NCI-H187 treated with DMSO at 0.1 percent for 48 hours (cell line): ENCODE measurements at places on chromosomes 1 and 21.

- no peak for DNase-seq
Observed at GRCh38 chr1:168179438-168180147, 831 bp downstream of the TIPRL start.

- DNase-seq: no peak
Observed at GRCh38 chr1:244035358-244035757, 15.7 kb upstream of the ZBTB18 start.

DNA sequence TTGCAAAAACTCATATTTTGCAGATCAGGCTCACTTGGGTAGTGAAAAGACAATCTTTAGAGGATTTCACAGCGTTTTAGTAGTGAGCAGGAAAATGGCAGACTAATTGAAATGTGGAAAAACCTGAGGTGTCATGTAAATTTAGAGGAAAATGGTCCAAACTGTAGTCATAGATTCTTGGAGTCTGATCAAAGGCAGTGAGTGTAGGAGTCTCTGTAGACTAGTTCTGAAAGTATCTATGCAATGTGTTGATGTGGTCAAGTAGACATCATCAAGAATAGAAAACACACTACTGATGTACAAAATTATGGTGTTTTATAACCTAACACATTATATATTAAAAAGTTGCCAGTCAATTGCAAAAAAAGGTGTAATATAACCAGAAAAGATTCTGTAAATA, 143.2 kb upstream of the C1orf105 start:
- no peak for DNase-seq

GRCh38 chr1:16076865-16077238, 3.4 kb upstream of the FAM131C start:
- DNase-seq: no peak

GRCh38 chr1:233897325-233898162, 6.9 kb upstream of the SLC35F3 start:
- no peak for DNase-seq

DNA sequence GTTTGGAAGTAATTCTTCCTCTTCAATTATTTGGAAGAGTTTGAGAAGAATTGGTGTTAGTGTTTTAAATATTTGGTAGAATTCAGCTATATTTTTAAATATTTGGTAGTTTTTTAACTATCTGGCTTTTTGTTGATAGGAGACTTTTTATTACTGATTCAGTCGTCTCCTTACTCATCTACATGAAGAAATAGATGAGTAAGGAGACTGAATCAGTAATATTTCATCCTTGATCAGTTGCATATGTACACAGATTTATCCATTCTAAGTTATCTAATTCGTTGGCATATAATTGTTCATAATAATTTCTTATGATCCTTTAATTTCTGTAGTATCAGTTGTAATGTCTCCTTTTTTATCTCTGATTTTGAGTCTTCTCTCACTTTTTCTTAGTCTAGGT, 224.1 kb downstream of the GPR52 start:
- no peak for DNase-seq

- DNase-seq: no peak
Observed at GRCh38 chr1:25106352-25106751, 126.0 kb downstream of the SYF2 start.

- no peak for DNase-seq
Observed at GRCh38 chr1:101237229-101237837, 514 bp downstream of the S1PR1 start.

GRCh38 chr1:21839337-21840037, 27.4 kb downstream of the LDLRAD2 start:
- no peak for DNase-seq

GRCh38 chr1:48002142-48002541, 5.0 kb upstream of the TRABD2B start:
- no peak for DNase-seq

- DNase-seq: no peak
Observed at GRCh38 chr1:7549277-7550161, 221.6 kb upstream of the VAMP3 start.

GRCh38 chr1:226823643-226824042, 46.8 kb upstream of the PSEN2 start:
- DNase-seq: no peak

DNA sequence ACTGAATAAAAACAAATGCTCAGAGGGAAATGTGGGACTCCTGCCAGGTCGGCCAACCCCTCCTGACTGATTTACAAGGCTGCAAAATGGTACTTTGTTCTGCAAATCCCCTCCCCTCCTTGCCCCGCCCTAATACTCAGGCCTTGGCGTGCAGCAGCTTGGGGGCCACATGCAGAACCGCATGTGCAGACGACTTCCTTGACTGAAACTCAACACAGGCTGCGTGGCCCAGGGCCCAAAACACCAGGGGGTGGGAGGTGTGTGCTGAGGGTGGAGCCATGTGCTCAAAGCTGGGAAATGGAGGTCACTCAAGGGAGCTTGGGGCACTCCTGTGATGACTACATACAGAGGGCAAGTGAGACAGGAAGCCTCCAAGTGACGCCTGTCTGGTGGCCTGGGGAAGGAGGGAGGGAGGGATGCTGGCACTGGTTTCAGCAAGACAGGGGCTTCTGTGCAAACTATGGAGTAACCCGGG, 87.2 kb downstream of the MRPL37 start:
- DNase-seq: peak; percentile 27

DNA sequence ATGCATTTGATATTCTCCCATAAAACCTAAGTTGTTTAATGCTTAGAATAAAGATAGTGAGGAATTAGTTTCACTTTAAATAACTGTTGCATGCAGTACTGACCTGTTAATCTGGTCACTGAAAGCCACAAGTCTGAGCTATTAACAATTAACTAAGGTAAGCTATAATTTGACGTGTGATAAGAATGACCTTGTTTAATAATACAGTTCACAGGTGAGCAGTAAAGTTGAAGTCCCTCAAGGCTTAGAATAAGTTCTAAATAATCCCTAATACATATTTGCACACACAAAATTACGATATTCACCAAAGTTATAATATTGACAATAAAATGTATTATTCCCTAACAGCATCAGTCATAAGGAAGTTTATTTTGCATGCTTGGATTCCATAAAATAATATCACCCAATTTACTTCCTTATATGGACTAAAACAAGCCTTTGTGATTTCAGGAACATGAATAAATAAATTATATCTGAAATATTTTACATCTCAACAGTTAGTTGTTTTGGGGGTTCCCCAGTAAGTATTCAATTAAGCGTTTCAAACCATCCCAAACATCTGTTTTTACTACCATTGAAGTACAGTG, 70.6 kb upstream of the CHRM3 start:
- no peak for DNase-seq

DNA sequence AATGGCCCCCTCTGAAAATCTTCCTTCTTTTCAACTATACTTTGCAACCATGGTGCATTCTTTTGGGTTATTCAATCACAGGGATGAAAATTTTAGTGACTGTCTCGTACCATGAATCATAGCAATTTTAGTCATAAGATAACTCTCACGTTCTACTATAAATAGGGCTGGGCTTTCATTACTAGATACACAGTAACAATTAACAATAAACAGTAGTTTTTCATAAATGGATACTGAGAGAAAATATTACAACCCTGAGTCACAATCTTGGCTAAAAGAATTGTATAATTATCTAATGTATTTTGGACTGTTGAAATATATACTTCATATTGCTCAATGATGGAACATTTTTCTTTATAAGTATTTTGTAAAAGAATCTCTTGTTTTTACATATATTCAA, 96.1 kb downstream of the TEX35 start:
- DNase-seq: no peak

- no peak for DNase-seq
Observed at GRCh38 chr1:67766141-67766978, 66.9 kb downstream of the GNG12 start.

DNA sequence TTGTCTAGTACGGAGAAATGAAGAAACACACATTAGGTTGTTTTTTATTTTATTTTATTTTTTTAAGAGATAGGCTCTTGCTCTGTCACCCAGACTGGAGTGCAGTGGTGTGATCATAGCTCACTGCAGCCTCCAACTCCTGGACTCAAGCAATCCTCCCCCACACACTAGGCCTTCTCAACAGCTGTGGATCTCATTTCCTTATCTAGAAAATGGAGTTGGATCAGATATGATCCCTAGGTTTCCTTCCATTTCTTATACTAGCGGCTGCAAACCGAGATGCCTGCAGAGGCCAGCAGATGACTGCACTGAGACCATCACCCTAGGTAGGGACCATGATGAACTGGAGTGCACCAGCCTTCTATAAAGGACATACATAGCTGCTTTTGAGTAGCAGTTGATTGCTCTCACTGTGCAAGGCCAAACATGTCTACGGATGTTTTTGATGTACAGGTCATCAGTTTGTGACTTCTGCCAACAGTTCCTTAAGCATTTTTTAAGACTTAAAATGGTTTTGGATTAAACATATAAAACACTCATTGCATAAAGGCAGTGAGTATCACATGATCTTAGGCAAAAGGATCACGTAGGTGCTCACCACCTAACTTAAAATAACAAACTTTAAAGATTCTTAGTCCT, 11.4 kb upstream of the KLHL12 start:
- DNase-seq: no peak
